ENCODE measurements at places on chromosomes 2 and 18. TPM values are rescaled to one million over a fixed set of nuclear protein-coding genes. Genes with fewer than 3 reads are reported as not detected.

ZSCAN30 gene
- total RNA-seq = 11.6 TPM

CXCR2 gene
- 0.38 TPM for total RNA-seq

GRCh38 chr2:172261292-172261691 lies 158.6 kb upstream of the DLX2 start:
- no peak for DNase-seq

- DNase-seq = no peak
Observed at GRCh38 chr2:232524771-232525170, 1.2 kb upstream of the CHRND start.

DNA sequence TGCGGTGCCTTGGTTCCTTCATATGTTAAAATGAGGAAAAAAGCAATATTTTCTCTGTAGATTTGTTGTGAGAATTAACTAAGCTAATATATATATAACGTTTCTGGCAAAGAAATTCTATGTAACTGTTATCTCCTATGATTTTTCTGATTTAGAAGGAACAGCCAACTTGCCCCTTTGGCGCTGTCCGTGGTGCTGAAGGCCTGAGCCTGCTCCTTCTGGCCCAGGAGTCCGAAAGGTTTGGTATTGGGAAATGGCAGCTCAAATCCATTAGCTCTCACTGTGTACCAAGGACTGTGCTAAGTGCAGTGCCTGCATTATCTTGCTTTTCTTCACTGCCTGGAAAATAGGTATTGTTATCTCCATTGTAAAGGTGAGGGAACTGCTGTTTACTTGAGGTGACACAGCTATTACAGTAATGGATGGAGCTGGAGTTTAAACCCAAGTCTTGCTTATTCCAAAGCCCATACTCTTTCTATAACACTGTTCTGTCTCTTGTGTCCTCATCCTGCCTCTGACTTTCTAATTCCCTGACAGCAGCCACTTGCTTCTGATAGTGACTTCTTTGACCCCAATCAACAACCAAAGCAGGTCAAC lies 52.2 kb downstream of the C1QL2 start:
- no peak for DNase-seq

All from thymus (tissue), 14 donors.